Stimulated activated CD4-positive, alpha-beta T cell treated with anti-CD3 and anti-CD28 coated beads, Interleukin-4, amount 100 ng/mL, for 4 hours (primary cell): ENCODE measurements at places on chromosomes 5 and 9.
A peak's percentile ranks its signal among the peaks of the same experiment; 100 is the strongest.

DNA sequence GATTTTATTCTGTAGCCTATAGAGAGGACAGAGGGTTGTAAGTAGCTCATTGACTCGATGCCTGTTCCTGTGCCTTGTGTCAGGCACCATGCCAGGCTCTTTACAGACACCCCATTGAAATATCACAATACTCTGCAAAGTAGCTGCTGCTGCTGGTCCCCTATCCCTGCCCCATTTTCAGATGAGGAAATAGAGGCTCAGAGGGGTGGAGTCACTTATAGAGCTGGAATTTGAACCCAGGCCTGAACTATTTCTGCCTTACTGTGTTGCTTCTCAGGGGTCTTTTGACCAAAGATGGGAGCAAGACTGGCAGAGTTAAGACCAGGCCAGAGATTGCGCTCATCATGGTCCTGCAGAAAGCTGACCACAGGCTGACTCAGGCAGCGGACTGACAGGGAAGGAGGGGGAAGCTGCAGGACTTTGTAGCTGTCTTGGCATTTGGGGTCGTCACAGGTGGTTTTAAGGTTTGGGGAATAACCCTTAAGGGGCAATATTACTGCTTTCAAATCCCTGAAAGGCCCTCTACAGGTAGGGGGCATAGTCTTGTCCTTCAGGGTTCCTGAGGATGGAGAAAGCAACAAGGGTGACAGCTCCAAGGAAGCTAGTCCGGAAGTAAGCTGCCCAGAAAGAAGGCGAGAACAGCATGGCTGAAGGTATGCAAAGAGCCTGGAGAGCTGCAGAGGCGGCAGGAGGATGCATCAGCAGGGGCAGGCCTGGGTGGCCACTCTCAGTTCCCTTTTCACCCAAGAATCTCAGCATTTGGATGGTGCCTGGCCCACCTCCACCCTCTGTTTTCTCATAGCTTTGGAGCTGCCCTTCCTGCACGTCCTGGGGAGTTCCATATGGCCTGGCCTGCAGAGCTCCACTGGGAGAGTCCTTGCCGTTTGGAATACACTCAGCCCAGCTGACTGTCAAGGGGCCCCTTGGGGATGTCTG, 18.3 kb upstream of the NDST1 start:
- no peak for DNase-seq

DNA sequence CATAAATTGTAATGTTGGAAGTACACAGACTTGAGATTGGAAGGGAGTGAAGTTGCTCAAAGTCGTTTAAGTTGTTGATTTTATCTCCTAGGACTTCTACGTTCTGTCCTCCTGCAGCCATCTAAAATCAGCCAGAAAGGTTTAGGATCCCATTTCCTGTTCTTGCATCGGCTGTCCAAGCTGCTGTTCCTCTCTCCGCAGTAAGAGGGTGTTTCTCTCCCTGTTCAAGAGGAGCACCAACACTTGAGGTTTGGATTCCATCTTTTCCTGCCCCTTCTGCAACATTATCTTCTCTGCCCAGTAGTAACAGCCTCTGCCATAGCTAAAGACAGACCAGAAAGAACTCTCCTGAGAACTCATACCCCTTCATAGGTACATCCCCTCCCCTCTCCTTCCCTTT, 373.4 kb downstream of the GADD45G start:
- DNase-seq, result no peak

- no peak for DNase-seq
Observed at GRCh38 chr5:180052211-180052818, 19.2 kb downstream of the RNF130 start.

- DNase-seq, result no peak
Observed at GRCh38 chr5:104643320-104643719, 1080.7 kb upstream of the NUDT12 start.

DNA sequence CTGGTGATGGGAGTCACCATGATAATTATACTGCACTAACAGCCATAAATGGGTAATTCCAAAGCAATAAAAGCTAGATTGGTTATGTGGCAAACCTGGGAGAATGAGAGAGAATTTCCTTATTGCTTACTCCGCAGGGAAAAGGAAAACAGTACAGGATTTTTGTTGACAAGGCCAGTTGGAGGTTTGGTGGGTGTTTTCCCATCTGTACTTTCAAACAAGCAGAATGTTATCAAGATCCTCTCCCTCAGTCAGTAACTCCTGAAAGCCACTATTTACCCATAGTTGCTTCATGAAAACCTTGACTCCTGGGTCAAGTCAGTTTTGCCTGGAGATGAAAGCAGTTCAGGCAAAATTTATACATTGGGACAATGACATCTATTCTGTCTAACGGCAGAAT, 26.4 kb downstream of the IL9 start:
- DNase-seq, result no peak

DNA sequence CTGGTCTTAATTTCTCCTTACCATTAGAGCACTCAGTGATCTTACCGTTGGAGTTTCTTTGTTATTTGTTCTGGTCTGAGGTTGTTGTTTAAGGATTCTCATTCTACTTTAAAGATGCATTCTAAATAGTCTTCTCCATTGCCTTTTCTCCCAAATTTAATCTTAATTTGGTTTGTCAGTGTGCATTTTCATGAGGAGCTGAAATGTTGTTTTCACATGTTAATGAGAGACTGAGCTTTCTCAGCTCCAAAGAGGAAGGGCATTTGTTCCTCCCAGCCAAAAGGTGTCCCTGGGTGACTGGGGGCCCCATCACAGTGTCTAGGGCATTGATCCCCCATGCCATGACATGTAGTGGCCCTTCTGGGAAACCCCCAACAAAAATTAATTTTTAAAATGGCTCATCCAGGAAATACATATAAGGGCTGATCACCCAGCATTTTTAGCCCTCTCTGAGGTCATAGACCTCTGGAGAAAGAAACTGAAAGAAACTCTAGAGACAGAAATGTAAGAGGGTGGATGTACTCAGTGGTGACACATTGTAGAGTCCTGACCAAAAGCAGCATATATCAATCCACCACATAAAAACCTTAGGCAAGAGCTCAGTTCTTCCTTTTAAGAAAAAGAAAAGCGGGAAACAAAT, 240.4 kb upstream of the RAI14 start:
- DNase-seq, result no peak

DNA sequence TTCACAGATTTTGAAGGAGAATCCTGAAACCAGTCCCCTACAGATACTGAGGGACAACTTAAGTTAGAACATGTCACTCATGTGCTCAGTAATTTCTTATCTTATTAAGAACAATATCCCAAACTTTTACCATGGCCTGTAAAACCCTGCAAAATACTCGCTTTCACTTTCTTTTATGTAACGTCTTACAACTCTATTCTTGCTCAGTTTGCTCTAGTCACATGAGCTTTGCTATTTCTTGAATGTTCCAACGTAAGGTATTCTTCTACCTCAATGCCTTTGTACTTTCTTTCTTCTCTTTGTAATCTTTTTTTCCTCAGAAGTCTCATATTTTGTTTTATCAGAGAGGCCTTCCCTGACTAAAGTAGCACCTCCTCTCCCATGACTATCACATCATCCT, 14.1 kb downstream of the TMEM38B start:
- DNase-seq, result no peak

DNA sequence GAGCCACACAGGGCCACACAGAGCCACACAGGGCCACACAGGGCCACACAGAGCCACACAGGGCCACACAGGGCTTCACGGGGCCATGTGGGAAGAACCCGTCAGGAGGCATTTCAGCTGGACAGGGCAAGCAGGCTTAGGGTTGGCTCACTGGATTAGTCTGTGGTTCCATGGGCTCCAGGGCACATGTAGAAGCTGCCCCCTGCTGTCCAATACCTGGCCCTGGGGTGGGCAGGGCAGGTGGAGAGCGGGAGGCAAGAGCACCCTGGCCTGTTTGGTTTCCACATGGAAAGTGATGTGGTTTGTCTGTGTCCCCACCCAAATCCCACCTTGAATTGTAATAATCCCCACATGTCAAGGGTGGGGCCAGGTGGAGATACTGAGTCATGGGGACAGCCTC, 16.4 kb upstream of the LPCAT1 start:
- DNase-seq, result no peak

DNA sequence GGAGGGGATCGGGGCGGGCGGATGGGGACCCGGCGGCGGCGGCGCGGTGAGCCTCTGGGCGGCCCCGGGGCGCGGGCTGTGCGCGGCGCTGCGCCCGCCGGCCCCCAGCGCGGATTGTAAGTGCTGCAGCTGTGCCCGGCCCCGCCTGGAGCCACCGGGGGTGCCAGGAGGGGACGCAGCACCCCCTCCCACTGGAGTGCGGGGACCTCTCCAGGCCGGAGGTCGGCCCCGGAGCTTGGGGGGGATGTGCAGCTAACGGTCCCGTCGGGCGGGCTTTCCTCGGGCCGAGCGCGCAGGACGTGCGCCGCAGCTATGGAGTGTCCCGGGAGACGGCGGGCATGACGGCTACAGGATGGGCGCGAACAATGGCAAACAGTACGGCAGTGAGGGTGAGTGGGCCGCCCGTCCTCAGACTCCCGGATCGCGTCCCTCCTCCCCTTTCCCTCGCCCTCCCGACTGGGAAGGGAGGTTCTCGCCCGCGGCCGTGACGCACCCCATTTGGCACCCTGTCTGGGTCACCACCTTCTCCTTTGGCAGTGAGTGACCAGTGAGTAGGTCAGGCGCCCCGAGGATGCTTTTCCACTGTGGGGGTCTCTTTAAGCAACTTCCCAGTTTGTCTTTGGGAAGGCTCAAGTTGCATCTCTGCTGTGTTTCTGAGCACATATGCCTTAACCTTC, 483 bp downstream of the FBXL7 start:
- no peak for DNase-seq

DNA sequence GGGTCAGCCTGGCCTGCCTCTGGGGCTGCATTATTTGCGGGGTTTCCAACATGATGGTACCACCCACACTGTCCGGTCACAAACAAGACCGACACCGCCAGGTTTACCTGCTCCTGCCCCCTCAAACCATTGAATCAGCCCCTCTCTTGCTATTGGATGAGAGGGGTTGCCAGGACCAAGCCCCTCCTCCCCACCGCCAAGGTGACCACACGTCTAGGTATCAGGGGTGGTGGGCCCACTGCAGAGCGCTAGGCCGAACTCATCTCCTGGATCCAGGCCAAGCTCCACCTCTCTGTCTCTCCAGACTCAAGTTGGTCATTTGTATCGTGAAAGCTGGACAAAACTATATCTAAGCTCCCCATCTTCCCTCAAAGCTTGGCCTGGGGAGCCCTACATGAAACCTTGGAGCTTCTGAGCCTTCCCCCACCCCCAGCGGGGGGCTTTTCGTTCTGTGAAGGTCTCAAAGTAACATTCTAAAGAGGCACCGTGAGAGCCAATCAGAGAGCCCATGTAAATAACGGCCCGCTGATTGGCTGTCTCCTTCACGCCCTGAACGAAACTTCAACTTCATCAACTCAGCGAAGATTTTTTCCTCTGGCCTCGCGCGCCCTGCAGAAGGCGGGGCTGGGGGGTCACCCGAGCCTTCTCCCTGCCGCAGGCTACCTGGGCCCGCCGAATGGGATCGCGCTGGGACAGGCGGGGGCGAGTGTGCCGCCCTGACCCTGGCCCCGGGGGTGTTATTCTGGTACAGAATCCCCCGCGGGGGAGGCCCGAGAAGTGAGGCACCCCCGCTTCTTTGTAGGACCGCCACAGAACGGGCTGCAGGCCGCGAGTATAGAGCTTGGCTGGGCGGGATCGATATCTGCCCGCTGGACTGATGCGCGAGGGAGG, 49.6 kb upstream of the PSD2 start:
- peak; percentile 38 for DNase-seq

DNA sequence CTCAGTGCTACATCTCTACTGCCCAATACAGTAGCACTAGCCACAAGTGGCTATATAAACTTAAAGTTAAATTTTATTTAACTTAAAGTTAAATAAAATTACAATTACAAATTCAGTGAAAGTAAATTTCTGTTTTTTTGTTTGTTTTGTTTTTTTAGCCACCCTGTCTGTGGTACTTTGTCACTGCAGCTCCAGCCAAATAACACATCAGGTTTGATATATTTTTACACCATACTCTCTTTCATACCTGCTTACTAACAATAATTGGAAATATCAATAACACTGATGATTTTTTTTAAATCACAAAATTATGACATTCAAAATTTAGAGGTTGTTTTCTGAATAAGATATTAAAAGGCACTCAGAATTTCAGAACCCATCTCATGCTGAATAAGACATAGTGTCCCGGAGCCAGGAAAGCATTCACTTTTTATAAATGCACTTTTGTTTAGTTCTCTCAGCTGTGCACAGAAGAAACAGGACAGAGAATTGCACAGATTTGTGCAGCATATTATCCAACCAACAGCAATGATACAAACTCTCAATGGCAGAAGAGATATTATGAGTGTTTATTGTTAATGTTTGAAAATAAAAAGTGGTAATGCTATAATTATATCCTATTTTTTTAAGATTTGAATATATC, 92.6 kb downstream of the EDIL3 start:
- DNase-seq, result no peak

- no peak for DNase-seq
Observed at GRCh38 chr9:114383521-114384231, 4.1 kb downstream of the AKNA start.

- DNase-seq, result peak; percentile 13
Observed at GRCh38 chr9:111661802-111662521, 557 bp downstream of the GNG10 start.

GRCh38 chr5:14410068-14410393, 171.6 kb upstream of the OTULINL start:
- no peak for DNase-seq

DNA sequence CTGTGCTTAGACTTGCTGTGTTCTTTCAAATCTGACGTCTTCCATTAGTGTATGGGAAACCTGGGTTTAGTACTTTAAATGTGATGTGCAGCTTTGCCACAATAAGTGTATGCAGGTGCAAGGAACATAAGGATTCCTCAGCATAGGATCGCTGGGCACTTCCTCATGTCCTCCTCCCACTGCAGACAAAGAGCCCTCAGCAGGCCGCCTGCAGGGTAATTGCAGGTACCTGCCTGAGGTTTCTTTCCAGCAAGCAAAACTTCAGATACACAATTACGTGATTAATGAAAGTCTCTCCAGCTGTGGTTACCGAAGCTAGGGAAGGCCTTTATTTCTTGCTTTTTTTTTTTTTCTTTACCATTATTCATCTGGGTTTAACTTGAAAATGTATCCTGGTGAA, 233.1 kb downstream of the RFK start:
- no peak for DNase-seq

DNA sequence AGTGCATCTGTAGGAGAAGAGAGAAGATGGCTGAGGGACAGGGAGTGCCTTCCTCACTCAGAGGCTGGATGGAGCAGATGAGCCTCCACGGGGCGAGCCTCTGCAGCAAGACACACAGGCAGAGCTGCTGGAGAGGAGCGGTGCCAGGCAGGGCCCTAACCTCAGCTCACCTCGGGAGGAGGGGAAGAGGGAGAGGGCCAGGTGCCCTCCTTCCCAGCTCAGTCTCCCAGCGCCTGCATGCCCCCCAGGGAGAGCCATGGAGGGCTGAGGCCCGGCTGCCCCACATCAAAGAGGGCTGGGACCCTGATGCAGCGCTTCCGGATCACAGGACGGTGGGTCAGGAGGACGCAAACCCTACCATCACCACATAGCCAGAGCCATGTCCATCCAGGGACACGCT, 13.6 kb upstream of the SPATA31E1 start:
- DNase-seq, result no peak

GRCh38 chr9:128656416-128657343, at the start of gene DYNC2I2:
Gene DYNC2I2, minus strand, starts transcription at chr9:128656847. Its CDS starts 121 bp downstream, at chr9:128656726.
- peak; percentile 95 for DNase-seq
